Left ventricle myocardium superior (tissue), 1 donor: ENCODE measurements at places on chromosomes 3 and 15. TPM values are rescaled to one million over a fixed set of nuclear protein-coding genes. Genes with fewer than 3 reads are reported as not detected.

DNA sequence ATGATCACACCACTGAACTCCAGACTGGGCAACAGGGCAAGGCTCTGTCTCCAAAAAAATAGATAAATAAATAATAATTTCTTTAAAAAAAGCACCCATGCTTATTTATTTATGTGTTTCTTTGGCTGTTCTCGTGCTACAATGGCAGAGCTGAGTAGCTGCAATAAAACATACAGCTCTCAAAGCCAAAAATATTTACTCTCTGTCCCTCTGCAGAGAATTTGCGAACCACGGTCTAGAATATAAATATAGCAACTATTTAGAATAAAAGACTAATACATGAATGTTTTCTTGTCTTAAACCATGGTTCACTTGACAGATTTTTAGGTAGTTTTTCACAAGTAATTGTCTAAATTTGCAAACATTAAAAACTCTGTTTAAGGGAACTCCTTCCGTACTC, 72.7 kb downstream of the ADAM10 start:
- no peak for DNase-seq

GRCh38 chr3:129121016-129121791, 400 bp downstream of the RAB43 start:
- no peak for DNase-seq

- no peak for DNase-seq
Measured at GRCh38 chr15:99098991-99099390, 5.9 kb upstream of the SYNM start.

Gene LRTM1
- not detected for total RNA-seq

Gene TTLL3
- 11.0 TPM for total RNA-seq

Gene TNFAIP8L3
- total RNA-seq, result 4.9 TPM
